ENCODE measurements at places on chromosomes 2 and 18.

DNA sequence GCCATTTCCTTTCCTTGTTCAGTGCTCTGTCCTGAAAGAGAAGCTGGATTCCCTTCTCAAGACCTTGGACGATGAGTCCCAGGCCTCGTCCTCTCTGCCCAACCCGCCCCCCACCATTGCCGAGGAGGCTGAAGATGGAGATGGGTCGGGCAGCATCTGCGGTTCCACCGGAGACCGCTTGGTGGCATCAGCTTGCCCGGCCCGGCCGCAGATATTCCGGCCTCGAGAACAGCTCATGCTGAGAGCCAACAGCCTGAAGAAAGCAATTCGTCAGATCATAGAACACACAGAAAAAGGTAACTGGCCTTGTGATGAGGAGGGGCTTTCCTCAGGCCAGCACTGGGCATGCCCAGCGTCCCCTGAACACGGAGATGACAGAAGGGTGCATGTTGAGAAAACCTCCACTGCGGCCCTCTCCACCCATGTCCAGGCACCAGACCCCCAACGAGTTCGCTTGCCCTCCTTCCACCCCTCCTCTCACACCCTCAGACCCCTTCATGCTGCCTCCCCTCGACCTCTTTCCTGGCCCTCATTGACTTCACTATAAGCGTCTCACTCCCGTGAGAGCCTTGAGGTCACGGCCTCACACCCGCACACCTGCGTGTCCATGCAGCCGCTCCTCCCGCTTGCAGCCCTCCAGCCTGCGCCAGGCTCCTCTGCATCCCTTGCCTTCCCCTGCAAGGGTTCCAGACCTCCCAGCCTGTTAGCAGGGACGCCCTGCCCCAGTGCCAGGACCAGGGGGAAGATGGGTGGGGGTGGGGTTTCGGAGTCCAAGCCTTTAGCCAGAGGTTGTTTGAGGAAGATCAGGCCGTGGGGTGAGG is 95.0 kb downstream of the DGKD start:
- DNase-seq = no peak

DNA sequence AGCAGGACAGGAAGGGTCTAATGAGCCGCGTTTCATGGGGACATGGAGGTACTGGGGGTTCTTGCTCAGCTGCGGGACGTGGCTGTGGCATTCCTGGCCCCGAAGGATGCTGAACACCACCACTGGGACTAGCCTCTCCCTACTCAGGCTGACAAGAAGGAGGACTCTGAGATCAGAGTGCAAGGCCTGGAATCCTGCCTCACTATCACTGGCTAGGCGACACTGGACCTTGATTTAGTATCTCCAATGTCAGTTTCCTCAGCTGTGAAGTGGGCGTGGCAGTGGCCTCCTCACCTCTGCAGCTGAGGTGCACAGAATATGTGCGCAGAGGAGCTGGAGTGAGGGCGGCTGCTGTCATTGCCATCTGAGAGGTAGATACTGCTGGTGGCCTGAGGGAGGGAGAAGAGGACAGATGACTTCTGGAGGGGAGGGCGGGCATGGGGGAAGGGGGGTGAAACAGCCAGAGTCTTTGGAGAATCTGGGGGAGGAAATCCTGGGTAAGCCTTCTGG is 157.8 kb upstream of the CAPN13 start:
- DNase-seq = no peak

DNA sequence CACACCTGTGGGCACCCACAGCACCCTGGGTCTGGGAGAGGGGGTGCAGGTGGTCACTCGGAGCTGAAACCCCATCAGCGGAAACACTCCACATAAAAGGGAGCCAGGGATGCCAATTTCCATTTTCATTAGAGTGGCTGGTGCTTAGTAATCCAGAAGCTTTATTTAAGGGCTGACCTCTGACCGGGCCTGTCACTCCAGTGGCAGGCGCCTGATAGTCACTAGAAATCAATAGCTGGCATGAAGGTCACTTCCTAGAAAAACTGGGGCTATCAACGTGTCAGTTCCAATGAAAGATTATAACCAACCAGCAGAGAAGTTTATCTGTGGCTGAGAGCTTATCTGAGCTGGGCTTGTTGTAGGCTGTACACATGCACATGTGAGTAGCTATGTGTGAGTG is 333.7 kb upstream of the SKOR2 start:
- DNase-seq = no peak

- DNase-seq = no peak
Measured at GRCh38 chr2:114389021-114389420, 53.4 kb upstream of the DPP10 start.

GRCh38 chr2:146135245-146135644 is 1615.3 kb upstream of the ZEB2 start:
- no peak for DNase-seq

- DNase-seq = no peak
Measured at GRCh38 chr2:23541503-23542229, 156.7 kb downstream of the KLHL29 start.

GRCh38 chr2:23776021-23776420 is 150.9 kb downstream of the ATAD2B start:
- DNase-seq = no peak

GRCh38 chr2:99183025-99183424 is 2.0 kb downstream of the MRPL30 start:
- no peak for DNase-seq

DNA sequence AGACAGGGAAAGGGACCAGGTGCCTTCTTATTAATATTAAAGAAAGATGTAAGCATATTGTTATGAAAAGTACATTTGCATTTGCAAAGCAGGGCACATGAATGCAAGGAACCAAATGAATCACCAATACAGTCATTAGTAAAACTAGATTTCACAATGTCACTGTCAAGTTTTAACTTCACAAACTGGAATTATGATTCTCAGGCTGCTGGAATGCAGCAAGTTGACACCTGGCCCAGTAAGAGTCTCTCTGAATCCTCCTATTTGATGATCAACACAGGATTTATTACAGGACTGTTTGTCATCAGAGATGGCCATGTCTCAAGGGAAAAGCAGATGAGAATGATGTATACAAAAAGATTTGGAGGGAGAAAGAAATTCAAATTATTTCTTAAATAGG is 72.9 kb upstream of the STK39 start:
- DNase-seq = no peak

DNA sequence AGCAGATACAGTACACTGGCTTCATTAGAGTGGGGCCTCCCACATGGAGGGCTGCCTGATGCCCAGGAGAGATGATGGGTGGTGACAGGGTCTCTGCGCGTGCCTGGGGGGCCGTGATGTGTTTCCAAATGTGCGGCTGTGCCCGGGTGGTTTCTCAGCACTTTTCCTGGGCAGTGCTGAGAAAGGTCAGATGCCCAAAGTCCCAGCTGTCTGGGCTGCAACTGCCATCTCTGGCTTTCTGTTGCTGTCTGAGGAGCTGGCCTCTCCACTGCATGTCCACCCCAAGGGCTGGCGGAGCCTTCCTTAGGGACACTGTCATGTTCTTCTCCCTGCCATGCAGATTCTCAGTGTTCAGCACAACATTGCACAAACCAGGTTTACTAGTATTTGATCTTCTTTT is 62.7 kb upstream of the NFATC1 start:
- DNase-seq = no peak

DNA sequence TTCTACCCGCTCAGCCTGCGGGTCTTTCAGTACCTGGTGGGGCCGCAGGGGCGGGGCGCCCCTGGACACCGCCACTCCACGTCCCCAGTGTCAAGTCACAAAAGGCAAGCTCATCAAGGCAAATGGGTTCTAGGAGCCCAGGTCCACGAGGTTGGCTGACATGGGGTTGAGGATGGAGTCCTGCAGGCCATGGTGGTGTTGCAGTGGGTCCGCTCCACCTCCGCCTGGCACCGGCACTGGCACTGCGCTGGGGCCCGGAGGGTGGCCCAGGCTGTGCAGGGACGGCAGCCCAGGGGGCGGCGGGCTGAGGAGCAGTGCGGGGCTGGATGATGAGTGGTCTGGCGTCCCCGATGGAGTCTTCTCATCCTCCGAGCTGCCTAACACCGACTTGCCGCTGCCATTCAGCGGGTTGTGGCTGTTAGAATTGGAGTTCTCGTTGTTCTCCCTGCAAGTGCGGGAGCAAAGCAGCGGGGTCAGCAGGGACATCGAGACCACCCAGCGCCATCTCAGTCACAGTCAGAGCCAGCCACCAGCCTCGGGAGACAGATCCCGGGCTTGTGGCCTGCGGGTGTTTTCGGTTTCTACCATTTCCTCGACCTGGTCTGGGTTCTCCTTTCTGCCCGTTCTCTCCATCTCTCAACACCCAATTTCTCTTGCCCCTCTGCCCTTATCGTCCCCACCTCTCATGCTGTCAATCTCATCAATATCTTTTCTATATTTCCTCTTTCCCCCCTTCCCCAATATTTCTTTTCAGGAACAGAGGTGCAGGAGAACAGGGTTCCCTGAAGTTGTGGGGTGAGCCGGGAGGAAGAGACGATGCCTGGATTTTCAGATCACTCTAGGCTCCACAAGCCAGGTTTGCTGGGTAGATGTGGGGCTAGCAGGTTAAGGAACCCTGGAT is 3.0 kb downstream of the SIX2 start:
- DNase-seq = no peak

All from type B pancreatic cell (in vitro differentiated cells).